ENCODE measurements at places on chromosomes 11 and 22.

GRCh38 chr11:127454856-127455255, 454.3 kb upstream of the KIRREL3 start:
- peak; percentile 84 for DNase-seq

GRCh38 chr11:31995032-31995431, 95.8 kb upstream of the RCN1 start:
- DNase-seq, result no peak

GRCh38 chr22:50621948-50622722, 5.8 kb downstream of the ARSA start:
- DNase-seq, result no peak

DNA sequence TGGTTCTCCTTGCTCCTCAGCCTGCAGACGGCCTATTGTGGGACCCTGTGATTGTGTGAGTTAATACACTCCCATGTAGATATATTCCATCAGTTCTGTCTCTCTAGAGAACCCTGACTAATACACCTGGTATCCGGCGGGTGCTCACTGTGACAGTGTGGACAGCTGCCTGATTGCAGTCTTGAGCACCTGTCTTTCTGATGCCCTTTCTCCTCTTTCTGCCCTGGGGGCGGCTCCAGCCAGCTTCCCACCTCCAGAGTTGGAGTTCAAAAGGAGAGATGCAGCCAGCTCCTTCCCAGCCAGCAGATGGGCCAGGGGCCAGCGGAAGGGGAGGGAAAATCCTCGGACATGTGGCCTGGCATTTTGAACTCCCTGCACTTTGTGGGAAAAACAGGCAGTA, 15.0 kb downstream of the SMIM38 start:
- no peak for DNase-seq

GRCh38 chr22:38355275-38355674, 38.0 kb upstream of the CSNK1E start:
- DNase-seq, result no peak

DNA sequence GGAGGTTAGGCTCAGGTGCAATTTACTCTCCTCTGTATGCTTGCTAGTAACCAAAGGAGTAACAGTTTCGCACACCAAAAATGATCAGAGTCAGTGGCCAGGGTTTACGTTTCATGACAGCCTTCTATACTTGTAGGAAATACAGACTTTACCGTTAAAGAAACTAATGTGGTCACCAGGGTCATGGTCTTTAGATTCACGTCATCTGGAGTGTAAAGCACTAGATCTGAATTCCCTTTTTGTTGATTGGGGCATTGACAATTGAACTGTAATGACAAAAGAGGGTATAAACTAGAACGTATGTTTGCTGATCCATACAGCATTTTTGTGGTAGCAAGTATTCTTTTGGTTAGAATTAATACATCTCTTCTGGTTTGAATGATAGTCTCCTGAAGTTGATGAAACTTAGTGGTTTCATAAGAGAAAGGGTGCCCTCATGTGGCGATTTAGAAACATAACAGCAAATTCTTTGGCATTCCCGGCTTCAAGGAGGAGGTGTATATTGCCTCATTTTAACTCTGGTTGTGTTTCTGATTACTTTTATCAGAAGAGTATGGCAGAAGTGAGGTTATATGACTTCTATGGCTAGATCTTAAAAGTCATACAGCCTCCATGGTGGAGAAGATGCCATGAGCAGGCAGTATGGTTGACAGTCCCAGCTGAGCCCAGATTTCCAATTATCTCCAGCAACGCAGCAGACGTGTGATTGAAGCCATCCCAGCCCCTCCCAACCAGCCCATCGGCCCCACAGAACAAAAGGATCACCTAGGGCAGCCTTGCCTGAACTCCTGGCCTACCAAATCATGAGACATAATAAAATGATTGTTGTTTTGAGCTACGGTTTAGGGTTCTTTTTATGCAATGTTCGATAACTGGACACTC, 35.1 kb downstream of the MMP7 start:
- peak; percentile 22 for DNase-seq

GRCh38 chr11:60900673-60901404, 5.5 kb downstream of the PRPF19 start:
- DNase-seq, result no peak

DNA sequence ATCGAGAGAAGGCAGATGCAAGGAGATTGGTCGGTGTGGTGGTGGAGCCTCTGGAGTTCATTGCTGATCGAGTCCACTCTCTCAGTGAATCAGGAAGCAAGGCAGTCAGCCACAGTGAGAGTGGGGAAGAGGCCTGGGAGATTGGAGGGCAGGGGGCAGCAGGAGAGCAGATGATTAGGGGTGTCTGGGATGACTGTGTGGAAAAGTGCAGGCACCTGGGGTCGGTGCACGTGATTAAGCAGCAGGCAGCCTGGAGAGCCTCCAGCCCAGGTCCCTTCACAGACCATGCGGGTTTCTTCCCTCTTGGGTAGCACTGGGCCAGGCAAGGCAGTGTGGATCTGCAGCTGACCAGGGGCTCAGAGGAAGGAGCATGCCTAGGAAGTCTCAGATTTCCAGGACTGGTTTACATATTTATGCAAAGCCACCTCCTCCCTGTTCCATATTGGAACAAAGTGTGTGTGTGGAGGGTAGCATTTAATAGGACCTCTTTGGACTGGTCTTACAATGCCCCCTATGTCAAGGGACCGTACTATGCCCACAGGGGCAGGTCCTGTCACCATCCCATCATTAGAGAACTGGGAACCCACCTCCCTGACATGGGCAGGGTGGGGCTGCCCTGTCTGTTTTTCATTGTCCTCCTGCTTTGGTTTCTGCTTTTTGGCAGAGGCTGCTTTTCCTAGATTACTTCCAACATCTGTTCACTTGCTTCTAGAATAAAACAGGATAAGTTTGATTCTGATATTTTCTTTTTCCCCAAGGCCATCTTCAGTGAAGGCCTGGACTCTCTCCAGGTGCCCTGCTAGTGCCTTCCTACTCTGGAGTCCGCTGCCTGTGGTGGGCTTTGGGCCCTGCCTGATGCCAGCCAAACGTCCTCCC, 14.0 kb upstream of the GDPD5 start:
- no peak for DNase-seq

DNA sequence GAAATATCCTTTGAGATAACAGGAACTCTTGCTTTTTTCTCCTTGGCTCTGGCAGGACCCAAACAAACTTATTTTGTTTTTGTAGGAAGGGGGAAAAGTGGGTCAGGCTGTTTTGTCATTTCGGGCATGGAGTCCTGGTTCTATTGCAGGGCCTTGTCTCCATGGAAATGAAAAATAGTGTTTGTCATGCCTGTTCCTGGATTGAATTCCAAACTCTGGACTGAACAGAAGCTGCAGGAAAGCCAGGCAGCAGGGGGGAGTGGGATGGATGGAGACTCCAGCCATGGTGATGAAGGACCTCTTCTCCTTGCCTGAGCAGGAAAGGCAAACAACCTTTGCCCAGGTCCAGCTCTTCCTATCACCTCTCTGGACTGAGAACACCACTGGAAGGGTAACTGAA, 87.0 kb downstream of the SCN3B start:
- no peak for DNase-seq

GRCh38 chr11:96744697-96745096, 354.9 kb downstream of the JRKL start:
- no peak for DNase-seq

GRCh38 chr11:2381494-2382128, 4.5 kb downstream of the CD81 start:
- DNase-seq, result no peak

DNA sequence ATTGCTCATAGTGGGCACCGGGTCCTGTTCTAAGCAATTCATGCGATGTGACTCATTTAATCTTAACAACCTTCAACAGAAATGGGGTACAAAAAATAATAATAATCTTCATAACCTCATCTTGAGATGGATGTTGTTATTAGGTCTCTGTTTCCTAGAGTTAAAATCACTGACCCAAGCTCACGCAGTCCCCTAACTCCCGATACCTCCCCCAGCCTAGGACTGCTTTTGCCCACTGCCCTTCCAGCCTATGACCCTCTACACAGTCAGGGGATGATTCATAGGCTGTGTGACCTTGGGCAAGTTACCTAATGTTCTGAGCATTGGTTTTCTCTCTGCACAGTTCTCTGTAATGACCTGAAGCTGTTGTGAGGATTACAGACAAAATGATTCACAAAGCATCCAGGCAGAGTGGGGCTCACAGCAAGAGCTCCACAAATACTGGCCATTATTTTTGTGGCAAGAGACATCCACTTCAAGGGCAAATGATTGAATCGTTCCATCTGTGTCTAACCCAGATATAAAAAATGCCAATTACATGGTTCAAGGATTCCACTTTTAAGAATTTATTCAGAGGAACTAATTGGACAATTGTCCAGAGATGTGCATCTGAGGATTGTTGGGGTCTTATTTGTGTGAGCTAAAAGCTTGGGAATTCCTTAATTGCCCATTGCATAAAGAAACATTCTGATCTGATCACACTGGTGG, 20.0 kb downstream of the MTFP1 start:
- no peak for DNase-seq

DNA sequence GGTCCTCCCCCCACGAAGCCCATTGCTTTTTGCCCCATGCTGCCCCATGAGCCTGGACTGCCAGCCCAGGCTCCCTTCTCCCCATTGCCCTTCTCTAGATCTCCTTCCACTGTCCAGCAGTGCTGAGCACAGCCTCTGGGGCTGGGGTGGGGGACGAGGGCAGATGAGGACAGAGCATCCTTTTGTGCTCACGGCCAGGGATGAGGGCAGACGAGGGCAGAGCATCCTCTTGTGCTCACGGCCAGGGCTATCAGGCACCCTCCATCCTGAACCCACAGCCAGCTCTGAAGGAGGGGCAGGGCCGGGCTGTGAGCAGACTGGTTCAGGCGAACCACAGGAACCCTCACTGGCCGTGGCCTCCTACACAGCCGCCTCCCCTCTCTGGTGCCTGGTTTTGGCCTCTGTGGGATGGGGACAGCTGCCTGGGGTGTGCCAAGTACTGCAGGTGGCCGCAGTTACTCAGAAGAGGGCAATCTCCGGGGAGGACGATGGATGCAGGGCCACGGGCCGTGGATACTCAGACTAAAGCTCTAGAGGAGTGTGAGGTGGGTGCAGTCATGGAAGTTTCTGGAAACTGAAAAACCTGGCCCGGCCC, 1258.8 kb downstream of the BRD1 start:
- no peak for DNase-seq

DNA sequence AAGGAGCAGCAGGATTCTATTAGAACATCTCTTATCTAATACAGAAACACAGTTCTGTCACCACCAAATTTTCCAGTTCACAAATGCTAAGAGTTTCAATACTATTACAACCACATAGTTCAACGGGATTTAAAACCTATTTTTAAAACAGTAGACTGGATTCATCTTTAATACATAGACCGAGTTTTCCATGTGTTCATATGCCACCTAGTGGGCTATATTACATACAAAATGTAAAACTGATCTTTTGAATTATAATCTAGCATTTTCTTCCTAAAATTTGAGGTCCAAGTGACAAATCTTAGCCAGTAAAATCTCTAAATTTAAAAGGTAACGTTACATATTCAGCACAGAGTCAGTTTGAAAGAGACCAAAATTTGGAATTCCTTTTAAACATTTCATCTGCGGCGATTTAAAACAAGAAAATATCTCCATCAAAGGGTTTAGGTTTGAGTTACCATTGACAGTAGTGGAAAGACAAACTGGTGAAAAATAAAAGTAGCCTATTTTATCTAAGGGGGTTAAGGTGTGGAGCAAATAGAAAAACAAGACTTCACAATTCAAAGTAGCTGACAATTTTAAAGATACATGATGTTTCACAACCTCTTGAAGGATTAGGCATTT, 269.3 kb upstream of the MPPED2 start:
- no peak for DNase-seq

GRCh38 chr11:128926000-128926399, 16.7 kb downstream of the TP53AIP1 start:
- no peak for DNase-seq

- DNase-seq, result no peak
Measured at GRCh38 chr11:125925247-125925740, 20.6 kb upstream of the VSIG10L2 start.

- no peak for DNase-seq
Measured at GRCh38 chr11:129770993-129771392, 44.7 kb upstream of the TMEM45B start.

DNA sequence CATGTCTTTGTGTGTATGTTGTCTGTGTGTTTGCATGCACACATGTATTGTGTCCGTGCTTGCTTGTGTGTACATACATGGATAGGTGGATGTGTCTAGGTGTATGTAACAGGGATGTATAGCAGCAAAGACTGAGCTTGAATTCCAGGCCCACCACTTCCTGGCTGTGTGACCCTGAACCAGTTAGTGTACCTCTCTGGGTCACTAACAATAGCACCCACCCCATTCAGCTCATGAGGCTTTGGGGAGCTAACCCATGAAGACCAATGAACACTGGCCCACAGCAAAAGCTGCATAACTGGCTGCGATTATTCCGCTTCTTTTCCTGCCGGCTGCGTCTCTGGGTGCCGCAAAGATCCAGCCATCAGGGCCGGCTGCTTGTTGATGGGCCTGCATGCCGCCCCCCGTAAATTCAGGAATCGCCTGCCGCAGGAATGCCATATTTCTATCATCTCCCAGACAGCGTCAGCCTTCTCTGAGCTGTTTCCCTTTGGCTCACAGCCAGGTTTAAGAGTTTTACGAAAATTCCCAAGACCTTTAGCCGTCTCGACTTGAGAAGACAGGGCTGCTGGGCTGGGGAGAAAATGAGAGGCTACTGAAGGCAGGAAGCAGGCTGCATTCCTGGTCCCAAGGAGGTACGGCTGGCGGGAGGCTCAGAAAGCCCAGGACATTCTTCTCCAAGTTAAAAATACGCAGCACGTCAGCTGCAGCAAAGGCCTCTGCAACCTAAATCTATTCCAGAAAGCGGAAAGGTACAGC, 224.6 kb downstream of the MN1 start:
- no peak for DNase-seq

GRCh38 chr22:38657045-38657909, 839 bp downstream of the CBY1 start:
- DNase-seq, result no peak

DNA sequence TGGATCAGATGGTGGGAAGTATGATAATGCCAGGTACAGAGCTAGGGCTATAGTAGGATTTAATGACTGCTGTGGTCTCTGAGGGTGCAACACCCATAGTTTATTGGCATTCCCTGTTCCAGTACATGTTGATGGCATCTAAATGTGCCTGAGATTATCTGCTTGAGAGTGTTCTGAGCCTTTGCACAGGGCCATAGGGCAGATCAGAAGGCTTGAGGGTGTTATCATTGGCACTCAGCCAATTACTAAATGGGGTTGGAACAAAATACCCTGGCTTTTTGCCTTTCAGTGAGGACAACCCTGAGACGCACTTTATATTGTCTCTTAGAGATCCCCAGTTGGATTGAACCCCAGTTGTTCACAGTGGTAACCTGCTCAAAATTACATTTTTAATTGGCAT, 6.7 kb downstream of the SLC5A12 start:
- no peak for DNase-seq

DNA sequence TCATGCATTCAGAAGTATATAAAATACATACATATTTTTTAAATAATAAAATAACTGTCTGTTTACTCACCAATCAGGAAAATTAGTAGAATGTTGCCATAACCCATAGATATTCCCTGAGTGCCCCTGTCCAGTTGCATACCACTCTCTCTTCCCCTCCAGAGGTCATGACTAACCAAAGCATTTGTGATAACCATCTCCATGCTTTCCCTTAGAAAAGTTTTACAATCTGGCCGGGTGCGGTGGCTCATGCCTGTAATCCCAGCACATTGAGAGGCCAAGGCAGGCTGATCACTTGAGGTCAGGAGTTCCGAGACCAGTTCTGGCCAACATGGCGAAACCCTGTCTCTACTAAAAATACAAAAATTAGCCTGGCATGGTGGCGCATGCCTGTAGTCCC, 33.2 kb upstream of the LDHA start:
- no peak for DNase-seq

GRCh38 chr11:92861634-92862033, 107.8 kb upstream of the MTNR1B start:
- DNase-seq, result no peak

- DNase-seq, result no peak
Measured at GRCh38 chr22:20176421-20177085, 25.7 kb upstream of the CCDC188 start.
